ENCODE measurements at places on chromosomes 4 and X.

DNA sequence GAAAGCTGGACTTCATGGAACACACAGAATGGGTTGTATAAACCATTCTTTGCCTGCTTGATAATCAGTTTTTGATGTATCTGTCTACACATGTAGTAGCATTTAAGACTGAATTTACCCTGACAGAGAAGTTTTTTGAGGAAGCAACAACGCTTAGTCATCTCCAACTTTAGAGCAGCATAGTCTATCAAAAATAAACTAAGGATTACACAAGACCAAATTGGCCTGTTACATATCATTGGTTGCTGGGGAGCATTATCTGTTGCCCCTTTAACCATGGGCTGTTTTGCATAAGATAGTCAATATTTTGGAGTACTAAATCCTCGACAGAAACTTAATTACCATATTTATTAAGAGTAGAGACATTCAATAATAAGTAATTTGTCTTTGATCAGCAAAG lies 347.4 kb downstream of the FAM47B start:
- DNase-seq = no peak

DNA sequence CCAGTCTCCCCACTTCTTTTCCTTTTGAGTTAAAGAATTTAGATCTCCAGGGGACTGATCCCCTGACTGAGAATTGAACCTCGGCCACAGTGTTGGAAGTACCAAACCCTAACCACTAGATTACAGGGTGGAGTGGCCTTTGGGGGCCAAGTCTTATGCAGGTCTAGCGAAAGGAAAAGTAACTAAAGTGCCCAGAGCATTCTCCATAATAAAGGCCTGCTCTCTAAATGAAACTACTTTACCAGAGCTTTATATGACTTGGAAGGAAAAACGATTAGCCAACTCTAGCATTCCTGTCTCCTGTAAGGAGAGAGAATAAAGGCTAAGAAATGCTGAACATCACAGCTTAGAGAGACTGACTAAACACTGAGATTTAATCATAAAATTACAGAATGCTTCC lies 788.0 kb downstream of the C4orf33 start:
- DNase-seq = no peak

GRCh38 chrX:1561164-1561563 lies 24.2 kb upstream of the P2RY8 start:
- DNase-seq = no peak

GRCh38 chrX:9557091-9557490 lies 92.2 kb downstream of the TBL1X start:
- DNase-seq = no peak

DNA sequence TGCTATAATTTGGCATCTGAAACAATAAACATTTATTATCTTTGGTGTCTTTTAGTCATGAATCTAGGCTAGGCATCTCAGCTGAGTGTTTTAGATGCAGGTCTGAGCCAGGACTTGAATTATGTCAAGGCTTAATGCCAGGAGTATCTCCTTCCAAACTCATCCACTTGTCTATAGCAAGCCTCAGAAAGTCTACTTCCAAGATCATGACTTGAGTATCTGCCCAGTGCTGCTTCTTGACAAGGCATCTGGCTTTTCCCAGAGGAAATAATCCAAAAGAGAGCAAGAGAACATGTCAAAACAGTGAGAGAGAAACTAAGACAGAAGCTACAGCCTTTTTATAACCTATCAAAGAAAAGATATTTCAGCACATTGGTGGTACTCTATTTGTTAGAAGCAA lies 1052.1 kb upstream of the PCDH10 start:
- no peak for DNase-seq

DNA sequence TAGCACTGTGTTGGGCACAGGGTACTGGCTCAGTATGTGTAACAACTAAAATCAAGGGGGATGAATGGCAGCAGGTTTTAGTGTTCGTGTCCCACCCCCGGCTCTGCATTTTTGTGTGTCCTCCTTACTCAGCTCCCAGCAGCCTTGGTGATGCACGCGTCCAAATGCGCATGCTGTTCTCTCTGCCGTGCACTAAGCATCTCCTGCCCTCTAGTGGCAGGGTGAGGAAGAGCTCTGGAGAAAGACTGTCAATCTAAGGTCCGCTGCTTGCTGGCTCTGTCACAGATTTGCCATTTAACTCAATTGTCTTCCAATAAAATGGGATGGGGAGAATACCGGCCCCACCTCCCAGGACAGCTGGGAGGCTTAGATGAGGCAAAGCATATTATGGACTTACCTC lies 61.4 kb downstream of the WFS1 start:
- DNase-seq = no peak

- DNase-seq = no peak
Observed at GRCh38 chr4:19844446-19844845, 407.3 kb upstream of the SLIT2 start.

GRCh38 chrX:109862433-109862832 lies 129.4 kb upstream of the ACSL4 start:
- DNase-seq = no peak

DNA sequence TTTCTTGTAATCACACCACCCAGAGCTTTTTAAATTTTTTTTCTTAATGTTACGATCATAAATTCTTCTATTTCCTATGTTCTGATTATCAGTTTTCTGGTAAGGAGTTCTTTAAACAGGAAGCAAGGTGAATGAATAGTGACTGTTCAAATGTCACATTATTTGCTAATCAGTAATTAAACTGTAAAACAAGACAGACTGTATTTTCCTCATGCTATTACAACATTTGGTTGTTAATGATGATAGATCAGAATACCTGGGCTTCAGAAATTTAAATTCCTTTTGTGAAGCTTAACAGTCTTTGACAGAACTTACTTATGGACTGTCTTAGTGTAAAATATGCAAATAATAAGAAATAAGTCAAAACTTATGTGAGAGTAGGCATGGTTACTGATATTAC lies 41.4 kb downstream of the CLCN3 start:
- no peak for DNase-seq

GRCh38 chrX:45261005-45261404 lies 60.3 kb upstream of the DIPK2B start:
- DNase-seq = no peak

DNA sequence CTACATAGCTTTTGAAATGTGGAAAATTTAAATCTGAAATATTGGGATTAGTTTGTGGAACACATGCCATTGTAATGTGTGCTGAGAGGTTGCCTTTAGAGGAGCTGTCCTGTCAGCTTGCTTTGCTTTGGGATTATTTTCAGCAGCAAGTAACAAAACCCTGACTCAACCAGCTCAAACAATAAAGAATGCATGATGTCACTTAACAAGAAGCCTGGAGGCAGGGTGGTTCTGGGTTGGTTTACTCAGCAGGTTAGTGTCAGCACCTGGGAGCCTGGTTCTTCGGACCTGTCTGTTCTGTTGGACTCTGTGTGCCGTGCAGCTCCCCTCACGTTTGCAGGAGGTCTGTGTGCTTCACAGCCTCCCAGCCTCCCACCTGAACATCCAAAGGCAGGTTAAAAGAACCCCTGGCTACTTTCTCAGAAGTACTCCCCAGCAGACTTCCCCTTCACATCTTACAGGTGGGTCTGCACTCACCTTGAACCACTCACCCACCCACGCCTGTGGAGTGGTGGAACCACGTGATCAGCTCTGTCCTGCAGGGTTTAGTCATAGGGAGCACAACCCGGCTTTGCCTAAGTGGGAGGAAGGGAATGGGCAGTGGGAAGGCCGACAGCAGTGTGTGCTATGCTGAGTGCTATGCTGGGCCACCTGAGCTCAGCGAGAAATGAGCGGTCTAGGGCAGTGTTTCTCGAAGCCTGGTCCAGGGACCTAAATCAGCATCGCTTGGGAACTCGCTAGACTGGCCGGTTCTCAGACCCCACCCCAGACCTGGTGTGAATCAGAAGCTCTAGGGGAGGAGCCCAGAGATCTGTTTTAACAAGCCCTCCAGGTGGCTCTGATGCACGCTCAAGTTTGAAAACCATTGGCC lies 20.4 kb downstream of the TMEM131L start:
- DNase-seq = no peak

DNA sequence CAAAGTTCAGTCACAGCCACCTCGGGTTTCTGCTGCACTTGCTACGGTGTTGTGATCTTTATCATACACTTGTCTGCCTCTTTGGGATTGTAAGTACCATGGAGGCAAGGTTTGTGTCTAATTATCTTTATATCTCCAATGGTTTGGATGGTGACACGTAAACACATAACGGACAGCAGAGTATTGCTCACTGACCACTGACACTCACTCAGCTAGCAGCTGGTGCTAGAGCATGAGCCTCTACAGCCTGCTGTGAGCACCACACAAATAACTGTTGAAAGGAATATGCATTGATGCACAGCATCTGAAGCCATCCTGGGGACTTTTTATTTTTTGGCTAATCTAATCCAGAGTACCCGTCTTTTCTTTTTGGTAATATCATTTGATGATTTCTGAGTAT lies 156.0 kb downstream of the DCLK2 start:
- no peak for DNase-seq

DNA sequence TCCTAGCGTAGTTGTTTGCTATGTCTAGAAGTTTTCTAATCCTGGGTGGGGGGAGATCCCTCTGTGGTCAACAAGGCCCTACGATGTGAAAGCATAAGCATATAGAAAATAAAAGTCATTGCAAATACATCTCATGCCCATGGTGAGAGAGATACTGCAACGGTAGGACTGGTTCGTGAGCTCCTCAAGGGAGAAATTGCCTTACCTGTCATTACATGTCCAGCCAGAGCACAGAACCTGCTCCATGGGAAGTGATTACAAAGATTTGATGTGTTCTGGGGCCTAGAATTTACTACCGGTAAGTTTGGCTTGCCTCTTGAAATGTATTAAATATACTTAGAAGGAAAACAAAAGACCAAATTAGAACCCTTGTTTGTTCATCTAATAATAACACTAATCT lies 60.9 kb upstream of the FAM47B start:
- DNase-seq = no peak

GRCh38 chr4:143773998-143774895 lies 73.8 kb upstream of the FREM3 start:
- DNase-seq = peak; percentile 15

GRCh38 chr4:99310389-99310788 lies 10.8 kb downstream of the ADH1B start:
- no peak for DNase-seq

- DNase-seq = no peak
Observed at GRCh38 chr4:74453829-74454742, 9.2 kb downstream of the AREG start.

DNA sequence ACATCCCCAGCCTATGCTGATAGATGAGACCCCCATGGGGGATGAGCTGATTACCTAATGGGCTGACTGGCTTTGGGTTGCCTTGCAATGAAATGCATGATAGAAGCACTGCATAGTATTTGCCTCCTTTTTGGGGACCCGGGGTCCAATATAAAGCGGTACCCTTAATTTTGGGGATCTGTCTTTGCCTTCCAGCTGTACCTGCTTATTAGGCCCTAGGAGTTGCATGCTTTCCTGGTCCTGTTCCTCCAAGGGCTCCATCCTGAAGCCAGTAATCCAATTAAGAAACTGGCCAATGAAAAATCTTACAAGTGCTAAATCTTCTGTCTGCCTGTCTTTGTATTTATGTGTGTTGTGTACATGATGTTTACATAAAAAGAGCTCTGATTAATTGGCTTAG lies 791.6 kb downstream of the TRIML1 start:
- no peak for DNase-seq

DNA sequence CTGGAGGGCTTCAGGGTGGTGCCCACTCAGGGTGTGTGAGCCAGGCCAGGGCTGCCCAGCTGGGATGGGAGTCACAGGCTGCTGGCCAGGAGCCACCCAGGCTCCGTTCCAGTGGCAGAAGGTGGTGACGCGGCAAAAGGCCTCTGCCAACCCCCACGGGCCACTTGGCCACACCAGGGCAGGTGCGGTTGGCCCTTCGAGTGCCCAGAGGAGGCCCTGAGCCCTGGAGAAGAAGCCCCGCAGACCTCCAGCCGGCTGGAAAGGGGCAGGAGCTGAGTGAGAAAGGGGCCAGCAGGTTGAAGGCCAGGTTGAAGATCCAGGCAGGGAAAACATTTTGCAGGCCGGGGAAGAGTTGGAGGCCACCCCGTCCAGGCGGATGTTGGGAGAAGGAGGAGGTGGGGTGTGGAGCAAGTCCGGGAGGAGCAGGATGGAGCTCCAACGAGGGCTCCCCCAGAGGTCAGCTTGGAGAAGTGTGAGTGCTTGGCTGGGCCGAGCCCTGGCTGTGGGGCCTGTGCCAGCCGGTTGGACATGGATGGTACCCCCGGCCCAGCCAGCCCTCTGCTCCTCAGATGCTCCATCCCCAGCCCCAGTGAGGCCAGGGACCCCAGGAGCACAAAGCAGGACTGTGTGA lies 2.8 kb upstream of the CPLX1 start:
- no peak for DNase-seq

DNA sequence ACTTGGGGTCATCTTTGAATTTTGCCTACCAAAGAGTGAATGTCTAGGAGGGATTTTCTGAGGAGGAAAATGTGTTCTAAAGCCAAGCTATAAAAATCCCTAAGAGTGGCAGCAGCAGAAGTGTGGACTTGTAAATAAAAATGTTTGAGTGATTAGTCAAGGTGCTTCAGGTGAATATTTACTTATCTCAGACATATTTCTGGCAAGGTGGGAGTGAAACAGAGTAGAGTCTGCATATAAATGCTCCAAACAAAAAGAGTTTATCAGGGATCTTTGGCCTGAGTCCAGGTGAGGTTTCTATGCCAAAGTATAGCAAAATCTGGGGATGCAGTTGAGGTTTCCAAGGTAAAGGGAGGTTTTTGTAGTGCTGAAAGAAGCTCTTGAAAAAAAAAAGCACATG lies 19.7 kb downstream of the CYSLTR1 start:
- DNase-seq = no peak

DNA sequence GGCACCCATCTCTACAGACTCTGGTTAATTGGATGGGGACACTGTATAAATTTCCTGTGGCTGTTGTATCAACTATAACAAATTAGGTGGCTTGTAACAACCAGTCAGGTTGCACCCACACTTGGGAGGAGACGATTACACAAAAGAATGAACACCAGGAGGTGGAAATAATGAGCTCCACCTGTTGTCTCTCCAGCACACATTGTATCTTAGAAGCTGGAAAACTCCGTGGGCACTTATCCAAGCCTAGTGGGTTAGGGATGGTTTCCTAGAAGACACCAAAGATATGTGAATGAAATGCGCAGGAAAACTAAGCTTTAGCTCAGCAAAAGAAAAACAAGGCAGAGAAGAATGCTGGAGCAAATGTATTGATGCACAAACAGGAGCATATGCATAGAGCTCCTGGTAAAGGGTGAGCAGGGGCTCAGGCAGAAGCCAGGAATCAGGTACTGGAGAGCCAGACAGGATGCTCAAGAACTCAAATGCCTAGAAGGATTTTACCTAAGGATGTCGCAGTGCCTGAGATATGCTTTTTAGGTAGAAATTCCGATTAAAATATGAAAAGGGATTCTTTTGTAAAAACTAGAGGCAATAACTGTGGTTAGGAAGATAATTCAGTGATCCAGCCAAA lies 111.7 kb downstream of the GALNTL6 start:
- no peak for DNase-seq

GRCh38 chr4:127574643-127575042 lies 58.1 kb upstream of the INTU start:
- DNase-seq = no peak

DNA sequence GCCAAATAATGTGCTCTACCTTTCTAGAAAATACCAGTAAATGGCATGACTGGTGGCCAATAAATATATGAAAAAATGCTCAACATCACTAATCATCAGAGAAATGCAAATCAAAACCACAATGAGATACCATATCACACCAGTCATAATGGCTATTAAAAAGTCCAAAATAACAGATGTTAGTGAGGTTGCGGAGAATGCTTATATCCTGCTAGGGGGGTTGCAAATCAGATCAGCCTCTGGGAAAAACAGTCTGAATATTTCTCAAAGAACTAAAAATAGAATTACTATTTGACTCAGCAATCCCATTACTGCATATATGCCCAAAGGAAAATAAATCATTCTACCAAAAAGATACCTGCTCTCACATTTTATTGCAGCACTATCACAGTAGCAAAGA lies 115.1 kb downstream of the RASGEF1B start:
- no peak for DNase-seq
